ENCODE measurements at places on chromosomes 13 and 19.

- DNase-seq = no peak
Measured at GRCh38 chr19:15782211-15782610, 5.2 kb upstream of the OR10H5 start.

- no peak for DNase-seq
Measured at GRCh38 chr13:39159393-39159792, 121.1 kb downstream of the NHLRC3 start.

DNA sequence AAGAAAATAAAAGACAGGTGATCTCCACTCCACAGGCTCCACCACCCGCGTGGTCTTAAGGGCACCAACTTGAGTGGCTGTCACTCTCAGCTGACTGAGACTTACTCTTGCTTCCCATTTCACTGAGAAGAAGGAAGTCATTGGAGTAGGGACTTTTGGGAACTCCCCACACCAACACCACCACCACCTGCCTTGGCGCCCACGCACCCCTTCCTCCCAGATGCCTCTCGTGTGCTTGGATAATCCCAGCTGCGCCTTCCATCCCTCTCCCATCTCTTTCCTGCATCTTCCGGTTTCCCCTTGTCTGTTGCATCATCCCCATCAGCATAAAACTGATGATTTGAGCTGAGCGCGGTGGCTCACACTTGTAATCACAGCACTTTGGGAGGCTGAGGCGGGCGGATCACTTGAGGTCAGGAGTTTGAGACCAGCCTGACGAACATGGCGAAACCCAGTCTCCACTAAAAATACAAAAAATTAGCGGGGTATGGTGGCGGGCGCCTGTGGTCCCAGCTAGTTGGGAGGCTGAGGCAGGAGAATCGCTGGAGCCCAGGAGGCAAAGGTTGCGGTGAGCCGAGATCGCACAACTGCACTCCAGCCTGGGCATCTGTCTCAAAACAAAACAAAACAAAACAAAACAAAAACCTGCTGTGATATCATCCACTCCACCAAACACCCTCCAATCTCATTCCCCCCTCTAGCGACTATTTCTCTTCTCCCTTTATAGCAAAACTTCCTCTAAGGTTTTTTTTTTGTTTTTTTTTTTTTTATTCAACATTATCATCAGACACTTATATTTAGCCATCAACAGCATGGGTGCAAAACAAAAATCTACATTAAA lies 25.5 kb downstream of the AP2S1 start:
- DNase-seq = no peak

- peak; percentile 25 for DNase-seq
Measured at GRCh38 chr19:2494447-2495129, 18.7 kb downstream of the GADD45B start.

DNA sequence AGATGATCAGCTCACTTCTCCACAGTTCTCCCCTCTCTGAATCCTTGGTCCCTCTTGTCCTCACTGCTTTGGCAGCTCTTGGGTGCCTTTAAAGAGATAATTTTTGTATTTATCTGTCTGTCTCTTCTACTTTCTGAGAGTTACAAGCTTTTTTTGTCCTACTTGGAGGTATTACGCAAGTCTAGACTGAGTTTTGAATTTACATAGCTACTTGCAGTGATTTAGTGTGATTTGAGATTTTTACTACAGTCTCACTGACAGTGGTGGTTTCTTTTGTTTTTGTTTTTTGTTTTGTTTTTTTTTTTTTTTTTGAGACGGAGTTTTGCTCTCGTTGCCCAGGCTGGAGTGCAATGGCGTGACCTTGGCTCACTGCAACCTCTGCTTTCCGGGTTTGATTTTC lies 22.1 kb downstream of the URI1 start:
- no peak for DNase-seq

GRCh38 chr13:73898276-73898675 lies 235.9 kb downstream of the KLF12 start:
- no peak for DNase-seq

DNA sequence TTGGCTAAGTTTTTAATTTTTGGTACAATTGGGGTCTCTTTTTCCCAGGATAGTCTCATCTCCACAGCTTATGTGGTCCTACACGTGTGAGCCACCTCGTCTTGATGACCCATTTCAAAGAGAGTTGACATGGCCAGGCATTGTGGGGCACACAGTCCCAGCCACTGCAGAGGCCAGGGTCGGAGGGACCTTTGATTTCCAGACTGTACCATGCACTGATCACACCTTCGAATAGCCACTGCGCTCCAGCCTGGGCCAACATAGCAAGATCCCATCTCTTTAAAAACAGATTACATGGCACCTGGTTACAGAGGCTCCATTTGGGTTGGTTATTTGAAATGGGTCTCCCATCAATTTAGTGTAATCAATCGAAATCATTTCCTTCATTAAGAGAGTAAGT lies 71.6 kb downstream of the DPRX start:
- DNase-seq = no peak

DNA sequence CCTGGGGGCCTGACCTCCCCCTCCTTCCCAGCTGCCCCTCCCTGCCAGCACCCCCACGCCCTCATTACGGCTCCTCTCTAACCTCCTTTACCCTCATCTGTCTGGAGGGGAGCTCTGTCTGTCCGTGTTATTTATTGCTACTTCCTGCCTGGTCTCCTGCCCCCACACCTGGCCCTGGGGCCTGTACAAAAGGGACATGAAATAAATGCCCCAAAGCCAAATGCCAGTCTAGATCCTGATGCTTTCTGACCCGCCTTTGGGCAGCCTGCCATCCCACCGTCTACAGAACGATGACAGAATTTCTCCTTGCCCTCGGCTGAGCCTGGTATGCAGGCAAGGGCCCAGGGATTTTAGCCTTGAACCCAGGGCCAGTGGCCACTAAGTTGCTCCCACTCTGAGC lies 15.4 kb upstream of the CD22 start:
- no peak for DNase-seq

GRCh38 chr13:88979465-88980175 lies 1308.4 kb downstream of the SLITRK5 start:
- no peak for DNase-seq

DNA sequence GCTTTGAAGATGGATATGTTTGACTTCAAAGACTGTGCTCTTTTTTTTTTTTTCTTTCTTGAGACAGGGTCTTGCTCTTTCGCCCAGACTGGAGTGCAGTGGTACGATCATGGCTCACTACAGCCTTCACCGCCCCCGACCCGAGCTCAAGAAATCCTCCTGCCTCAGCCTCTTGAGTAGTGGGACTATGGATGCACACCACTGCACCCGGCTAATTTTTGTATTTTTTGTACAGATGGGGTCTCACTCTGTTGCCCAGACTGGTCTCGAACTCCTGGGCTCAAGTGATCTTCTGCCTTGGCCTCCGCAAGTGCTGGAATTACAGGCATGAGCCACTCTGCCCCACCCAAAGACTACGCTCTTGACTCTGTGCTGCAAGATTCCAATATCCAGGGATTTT lies 50.4 kb downstream of the SPTBN4 start:
- DNase-seq = no peak

- DNase-seq = no peak
Measured at GRCh38 chr13:112447761-112448603, 71.8 kb downstream of the SPACA7 start.

GRCh38 chr13:113914333-113915011 lies 50.6 kb upstream of the GAS6 start:
- no peak for DNase-seq

DNA sequence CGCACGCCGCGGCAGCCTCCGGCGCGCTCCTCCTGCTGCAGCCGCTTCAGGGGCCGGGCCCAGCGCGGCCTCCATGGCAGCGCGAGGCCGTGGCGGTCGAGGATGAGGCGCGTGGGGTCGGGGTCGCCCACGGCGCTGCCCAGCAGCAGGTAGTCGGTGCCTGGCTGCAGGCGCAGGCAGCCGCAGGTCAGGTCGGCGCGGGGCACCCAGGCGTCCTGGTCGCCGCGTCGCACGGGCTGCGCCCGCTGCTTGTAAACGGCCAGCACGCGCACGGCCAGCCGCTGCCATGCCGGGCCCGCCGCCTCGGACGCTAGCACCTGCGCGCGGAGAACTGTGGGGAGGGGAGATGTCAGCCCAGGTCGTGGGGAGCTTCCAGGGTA lies 11.1 kb downstream of the NTN5 start:
- DNase-seq = no peak

DNA sequence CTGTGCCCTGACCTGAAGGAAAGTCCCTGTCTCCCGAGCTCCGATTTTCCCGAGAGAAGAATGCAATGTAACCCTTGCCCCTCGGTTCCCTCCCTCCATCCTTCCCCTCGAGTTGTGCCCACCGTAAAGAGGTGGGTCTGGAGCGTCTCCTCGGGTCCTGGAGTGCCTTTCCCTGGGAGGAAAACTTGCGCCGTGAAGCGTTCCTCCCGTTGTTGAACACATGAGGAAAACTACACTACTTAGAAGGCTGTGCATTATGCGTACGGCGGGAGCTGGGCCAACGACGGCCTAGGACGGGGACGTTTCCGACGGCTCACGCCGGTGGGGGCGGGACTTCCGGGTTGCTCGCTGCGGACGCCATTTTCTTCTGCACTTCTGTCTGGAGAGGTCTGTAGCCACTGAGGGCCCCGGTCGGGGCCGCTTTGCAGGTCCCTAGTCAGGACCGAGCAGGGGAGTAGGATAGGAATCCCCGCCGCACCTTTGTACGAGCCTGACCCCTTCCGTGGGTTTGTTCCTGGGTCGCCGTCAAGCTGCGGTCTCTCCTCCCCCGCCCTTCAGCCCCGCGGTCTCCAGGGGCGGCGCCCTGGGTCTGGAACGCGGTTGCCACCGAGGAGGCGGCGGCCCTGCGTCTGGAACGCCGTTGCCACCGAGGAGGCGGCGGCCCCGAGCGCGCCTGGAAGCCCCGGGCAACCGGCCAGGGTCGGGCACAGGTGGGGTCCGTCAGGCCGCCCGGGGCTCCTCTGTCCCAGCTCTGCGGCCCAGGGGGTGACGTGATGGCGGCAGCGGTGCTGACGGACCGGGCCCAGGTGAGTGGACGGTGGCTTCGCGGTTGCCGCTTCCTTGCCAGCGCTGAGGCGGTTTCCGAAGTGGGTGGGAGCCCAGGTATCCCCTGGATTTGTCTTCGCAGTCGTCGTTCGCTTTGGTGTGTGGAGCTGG lies at the start of gene ZNF264:
Gene ZNF264 (plus strand): TSS at position 360 of the 936 bp plus-strand sequence. CDS start 414 bp downstream, at position 774.
- peak; percentile 70 for DNase-seq

GRCh38 chr13:27334774-27335435 lies 64.3 kb downstream of the RASL11A start:
- DNase-seq = no peak

DNA sequence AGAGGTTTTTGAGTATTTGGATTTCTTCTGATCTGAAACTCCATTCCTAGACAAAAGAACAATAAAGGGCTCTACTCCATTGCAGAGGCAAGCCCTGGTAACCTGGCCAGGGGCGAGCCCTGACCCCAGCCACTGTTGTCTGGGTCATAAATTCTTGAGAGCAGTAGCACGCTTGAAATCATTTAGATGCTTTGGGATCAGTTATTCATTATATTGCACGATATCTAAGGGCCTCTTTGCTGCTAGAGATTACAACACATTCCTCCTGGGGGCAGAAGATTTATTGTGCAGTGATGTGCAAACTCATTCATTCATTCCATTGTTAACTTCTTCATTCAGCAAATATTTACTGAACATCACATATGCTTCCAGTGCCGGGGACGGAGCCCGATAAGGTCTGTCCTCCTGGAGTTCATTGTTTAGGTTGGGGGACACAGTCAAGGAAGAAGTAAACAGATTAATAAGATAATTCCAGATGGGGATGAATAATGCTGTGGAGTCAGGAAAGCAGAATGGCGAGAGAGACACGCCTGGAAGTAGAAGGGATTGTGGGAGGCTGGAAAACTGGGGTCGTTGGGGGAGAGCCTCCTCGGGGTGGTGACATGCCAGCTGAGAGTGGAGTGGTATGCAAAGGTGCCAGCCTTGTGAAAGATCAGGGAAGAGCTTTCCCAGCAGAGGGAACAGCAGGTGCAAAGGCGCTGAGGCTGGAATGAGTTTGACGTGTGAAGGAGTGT lies 34.9 kb downstream of the SIPA1L3 start:
- DNase-seq = no peak

Measured in progenitor cell of endocrine pancreas (in vitro differentiated cells).